ENCODE measurements at places on chromosomes 5 and 9.

DNA sequence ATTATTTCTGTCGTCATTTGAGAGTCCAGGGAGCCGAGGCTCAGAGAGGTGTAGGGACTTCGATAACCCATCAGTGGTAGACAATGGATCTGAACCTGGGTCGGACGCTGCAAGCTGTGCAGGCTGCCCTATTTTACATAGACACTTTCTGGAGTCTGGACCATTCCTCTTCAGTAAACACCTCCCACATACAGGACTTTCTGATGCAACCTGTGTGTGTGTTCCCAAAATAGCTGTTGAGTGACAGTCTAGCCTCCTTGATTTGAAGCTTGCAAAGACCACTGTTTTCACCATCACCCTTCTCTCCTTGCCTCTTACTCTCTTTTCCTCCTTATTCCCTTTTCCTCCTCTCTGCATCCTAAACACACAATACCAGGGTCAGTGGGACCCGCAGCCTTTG is 30.7 kb downstream of the CFAP77 start:
- no peak for DNase-seq

DNA sequence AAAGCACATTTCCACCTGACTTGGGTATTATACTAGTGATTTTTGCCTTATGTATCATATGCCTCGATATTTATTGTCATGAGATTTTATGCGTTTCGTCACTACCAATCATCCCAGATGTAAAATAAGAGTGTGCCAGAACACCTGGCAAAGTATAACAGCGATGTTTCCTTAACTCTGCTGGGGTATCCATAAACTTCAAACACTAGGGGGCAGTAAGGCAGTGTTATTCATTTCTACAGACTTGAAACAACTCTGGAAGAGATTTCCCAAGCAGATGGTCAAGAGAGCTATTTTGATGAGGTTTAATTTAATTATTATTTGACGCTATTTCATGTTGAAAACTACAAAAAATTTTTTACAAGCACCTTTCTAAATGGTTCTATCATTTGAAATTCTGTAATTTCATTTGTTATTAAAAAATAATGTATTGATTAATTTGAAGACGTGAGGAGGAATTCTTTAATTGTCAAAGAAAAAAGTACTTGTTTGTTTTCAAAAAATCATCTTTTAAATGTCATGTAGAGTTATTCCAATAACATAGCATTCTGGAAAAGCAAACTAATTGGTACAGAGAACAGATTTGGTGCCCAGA is 388.5 kb upstream of the CTNND2 start:
- DNase-seq, result no peak

DNA sequence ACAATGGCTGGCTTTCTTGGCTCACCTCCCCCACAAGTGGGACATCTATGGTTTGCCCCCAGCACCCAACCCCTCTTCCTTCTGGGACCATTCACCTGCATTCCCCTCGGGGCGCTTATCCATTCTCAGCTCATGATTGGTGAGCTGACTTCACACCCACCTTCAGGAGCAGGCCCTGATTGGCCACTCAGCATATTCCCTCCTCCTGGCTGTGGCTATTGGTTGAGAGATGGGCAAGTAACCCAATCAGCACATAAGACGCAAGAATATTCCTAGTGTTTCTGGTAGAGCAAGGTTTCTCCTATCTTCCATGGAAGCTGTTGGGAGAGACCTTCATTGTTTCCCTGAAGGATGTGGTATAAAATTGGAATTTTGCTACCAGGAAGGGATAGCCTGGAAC is 22.7 kb upstream of the UNC5A start:
- no peak for DNase-seq

DNA sequence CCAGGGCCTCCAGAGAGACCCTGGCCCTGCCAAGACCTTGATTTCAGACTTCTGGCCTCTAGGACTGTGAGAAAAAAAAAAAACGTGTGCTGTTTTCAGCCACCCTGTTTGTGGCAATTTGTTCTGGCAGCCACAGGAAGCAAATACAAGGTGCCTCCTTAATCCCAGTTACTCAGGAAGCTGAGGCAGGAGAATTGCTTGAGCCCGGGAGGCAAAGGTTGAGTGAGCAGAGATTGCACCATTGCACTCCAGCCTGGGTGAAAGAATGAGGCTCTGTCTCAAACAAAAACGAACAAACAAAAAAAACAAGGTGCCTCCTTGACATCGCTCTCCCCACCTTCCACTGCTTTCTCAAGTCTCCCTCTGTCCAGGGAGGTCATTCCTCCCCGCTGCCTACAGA is 98.0 kb downstream of the GABBR2 start:
- DNase-seq, result no peak

- DNase-seq, result no peak
Measured at GRCh38 chr9:14924230-14925219, 14.3 kb upstream of the FREM1 start.

GRCh38 chr5:146399481-146399880 is 47.7 kb upstream of the TCERG1 start:
- DNase-seq, result no peak

- DNase-seq, result no peak
Measured at GRCh38 chr9:133882849-133883755, 109.0 kb downstream of the VAV2 start.

DNA sequence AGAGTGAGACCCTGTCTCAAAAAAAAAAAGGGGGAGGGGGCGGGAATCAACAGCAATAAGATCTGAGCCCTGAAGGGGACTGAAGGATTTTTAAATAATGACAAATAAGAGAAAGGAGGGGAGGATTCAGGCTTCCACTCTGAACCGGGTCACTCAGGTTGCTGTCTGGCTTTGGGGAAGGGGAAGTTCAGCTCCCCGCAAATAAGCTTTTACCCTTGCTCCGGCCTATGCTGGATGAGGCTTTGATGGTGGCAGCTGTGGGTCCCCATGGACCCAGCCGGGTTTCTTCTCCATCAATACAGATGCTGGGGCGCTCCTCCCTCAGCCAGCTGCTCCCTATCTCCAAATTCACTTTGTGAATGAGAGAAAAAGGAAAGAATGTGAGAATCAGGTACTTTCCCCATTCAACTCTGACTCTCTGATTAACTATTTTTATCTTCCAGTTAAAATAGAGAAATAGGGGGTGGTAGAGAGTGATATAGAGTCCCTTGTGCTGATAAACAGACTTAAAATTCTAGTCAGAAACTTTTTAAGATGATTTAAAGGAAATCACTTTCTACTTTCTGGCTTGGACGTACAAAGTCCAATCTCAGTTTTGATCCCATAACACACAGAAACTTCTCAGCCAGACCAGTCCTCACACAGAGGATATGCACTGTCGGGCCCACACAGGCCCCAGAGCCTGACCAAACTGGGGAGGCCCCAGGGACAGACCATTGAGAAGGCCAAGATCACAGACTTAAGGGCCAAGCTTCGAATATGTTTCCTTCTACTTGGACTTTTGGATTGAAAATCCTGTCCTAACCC is 39.6 kb downstream of the C5orf15 start:
- DNase-seq, result peak; percentile 55

DNA sequence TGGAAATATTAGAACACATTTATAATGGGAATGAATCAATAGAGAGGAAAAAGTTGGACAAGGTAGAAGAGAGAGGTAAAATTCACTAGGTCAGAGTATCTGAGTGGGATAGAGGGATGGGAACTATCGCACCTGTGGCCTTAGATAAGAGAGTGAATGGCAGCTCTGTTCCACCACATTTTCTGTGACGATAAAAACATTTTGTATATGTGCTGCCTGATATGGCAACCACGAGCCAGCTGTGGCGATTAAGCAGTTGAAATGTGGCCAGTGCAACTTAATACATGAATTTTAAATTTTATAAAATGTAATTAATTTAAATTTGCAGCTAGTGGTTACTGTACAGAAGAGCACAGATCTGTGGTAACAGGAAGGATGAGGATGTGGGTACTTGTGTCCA is 46.7 kb downstream of the ZNF354A start:
- DNase-seq, result no peak

GRCh38 chr5:59487772-59488729 is 405.5 kb downstream of the PDE4D start:
- no peak for DNase-seq

GRCh38 chr9:131559421-131560000 is 14.2 kb downstream of the PRRT1B start:
- no peak for DNase-seq

DNA sequence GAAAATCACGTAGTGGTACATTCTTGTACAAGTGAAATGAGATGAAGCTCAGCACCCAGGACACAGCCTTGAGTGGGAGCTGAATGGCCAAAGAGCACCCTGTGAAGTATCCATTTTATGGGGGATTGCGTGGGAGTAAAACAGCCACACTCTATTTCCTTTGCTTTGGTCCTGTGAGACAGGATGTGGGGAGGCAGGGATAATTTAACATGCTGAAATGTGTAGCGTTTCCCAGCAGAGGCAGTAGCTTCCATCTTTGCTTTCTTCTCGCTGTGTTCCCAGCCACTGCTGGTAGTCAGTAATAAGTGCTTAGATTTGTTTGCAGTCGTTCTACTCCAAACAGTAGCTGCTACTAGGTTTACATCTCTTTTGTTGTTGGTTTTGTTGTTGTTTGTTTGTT is 4.4 kb downstream of the IL31RA start:
- peak; percentile 13 for DNase-seq

- no peak for DNase-seq
Measured at GRCh38 chr5:97955450-97955849, 772.4 kb upstream of the RIOK2 start.

- no peak for DNase-seq
Measured at GRCh38 chr5:72937517-72938061, 18.3 kb upstream of the FCHO2 start.

DNA sequence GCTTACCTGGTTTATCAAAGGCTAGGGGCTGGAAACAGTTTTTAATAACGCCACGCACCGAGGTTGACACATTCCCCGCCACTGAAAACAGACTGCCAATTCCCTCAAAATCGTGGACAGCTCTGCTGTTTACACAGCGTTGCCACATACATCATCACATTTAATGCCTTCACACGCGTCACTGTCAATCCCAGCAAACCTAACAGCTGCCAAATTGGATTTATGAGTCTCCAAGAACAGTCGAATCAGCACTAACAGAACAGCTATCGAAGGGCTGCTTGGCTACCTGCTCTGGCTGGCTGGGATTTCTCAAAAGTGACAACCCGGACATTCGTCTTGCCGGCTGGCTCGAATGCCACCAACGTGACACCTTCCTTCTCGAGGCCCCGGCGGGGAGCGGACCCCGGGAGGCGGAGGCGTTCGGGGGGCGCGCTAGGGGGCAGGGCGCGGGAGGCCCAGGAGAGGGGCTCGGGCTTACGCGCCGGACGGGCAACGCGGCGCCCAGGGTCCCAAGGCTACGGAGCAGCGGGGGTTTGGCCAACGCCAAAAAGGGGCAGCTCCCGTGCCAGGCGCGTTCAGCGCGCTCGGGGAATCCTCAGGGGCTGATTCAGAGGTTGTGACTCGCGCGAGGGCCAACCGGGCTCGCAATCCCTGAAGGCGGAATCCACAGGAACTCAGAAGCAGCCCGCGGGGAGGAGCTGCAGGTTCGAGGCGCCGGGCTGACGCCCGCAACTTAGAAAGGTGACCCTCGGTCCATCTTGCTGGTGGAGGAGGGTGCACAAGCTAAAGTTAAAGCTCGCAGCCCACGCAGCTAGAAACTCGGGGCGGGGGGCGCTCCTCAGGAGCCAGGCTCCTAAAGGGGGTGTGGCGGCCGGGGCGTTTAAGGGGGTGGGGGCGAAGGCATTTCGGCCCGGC is 1.2 kb downstream of the CDC14B start:
- DNase-seq, result peak; percentile 34

- no peak for DNase-seq
Measured at GRCh38 chr5:87120518-87121303, 147.0 kb upstream of the RASA1 start.

- no peak for DNase-seq
Measured at GRCh38 chr5:61496446-61496845, 164.4 kb downstream of the ZSWIM6 start.

DNA sequence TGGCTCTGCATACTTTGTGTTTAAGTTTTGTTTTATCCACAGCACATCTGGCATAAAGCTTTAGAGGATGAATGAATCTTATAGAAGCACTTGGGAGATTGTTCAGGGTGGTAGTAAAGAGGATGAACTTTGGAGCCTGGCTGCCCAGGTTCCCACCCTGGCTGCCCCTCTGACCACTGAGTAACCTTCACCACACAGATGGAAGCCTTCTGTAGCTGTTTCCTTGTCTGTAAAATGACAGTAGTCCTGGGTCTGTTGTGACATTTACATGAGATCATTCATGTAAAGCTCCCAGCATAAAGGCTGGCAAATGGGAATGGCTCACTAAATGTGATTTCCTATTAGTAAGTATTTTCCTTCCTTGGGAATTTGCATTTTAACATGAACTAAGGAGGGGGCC is 85.7 kb upstream of the FAM169A start:
- DNase-seq, result no peak

DNA sequence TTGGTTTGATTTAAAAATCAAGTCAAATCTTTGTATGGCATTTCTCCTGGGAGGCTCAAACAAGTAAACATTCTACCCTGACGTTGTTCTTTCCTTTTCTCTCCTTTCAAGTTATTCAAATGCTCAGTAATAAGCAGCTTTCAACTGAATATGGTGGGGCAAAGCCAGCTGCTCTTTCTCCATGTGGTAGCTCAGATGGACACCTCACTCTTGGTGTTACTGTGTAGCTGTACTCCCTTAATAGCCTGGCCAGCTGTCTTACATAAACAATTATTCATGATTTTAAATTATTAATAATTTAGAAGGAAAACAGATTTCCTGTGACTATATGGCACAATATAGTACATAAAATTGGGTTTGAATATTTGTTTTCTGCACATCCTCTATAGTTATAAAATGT is 165.2 kb downstream of the PDE4D start:
- no peak for DNase-seq

DNA sequence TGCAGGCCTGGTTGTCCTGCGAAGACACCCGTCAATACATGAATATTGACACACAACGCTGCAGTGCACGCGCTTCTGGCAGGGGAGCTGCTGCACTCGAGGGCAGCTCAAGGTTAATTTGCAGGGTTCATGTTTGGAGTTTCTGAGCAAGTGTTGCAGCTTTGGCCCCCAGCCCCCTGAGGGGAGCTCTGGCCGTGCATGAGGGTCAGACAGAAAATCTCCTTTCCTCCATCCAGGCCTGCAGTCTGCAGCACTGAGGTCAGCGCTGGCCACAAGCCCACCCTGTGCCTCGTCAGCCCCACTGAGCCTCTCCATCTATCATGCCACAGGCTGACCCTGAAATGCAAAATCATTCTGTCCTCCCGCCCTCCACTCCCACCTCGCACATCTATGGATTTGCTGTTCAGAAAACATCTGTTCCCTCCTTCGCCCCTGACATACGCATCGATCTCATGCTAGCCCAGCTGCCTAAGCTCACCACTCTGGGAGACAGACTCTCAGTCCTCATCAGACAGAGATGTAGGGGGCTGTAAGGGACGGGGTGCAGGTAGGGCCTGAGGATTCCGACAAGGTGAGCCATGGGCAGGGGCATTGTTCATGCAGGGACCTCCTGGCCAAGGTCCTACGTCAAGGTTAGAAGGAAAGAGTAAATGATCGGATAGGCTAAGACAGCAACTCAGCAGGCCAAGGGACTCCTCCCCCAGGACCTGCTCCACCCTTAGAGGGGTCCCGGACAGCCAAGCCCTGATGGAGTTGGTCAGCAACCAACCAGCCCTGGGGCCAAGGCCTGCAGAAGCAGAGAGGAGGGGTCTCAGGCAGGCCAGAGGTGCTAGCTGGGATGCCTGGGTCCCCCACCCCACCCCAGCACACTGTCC is 125.1 kb downstream of the KCNIP1 start:
- no peak for DNase-seq
